ENCODE measurements at places on chromosomes 7 and 10.

DNA sequence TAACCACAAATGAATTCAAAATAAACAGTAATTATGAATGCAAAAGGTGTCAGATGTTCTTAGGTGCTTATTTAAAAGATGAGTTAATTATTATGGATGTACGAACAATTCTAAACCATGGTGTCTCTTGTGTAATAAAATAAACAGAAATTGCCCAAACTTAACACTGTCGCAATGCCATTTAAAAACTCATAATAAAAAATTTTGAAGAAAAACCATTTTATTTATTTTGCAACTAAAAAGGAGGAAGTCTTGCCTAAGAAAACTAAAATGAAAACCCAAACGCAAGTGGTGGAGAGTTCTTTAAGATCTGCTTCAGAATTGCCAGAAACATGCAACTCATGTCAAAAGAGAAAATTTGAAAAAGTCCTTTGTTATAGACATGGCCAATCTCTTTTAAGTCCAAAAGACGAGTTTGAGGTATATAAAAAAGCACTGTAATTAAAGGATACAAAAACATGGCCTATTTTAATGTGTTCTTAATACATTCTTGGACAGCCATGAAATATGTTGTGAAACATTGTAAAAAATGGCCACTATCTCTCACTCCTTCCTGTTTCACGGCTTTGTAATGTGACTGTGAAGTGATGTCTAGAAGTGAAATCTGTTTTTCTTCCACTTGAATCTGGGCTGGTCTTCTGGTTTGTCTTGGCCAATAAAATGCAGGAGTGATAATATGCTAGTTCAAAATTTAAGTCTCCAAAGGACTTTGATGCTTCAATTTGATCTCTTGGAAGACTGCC, 322.9 kb downstream of the PRPF18 start:
- DNase-seq = no peak

DNA sequence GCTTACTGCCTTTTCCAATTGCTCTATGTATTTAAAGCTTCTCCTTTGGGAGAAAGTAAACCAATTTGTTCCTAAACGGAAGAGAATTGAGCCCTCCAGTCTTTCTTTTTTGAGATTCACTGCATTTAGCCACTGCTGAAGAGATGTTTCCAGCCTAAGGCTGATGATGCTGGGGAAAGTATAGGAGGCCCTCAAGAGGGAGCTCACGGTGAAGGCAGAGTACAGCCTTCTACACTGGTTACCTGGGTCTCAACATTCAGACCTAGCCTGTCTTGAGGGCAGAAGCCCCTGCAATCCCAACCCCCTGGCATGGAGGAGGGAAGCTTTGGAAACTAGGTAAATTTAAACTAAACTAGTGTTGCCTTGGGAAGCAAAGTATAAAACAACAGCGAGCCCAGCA, 316.7 kb upstream of the TPK1 start:
- DNase-seq = no peak

DNA sequence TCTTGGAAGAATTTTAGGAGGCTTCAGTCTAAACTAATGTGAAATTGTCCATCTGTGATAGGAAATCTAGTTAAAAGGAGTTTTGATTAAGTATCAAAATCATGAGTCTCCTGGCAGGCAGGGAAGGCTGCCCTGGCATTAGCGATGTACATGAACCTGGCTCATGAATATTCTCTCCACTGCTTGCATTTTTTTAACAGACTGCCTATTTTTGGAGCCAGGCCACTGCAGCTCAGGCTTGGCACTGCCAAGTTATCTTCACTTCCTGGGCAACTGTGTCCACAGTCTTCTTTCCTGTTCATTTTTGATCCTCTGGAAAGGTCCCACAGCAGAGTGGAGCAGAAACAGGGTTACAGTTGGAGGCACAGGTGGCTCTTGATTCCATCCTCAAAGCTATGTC, 7.0 kb downstream of the GPR26 start:
- DNase-seq = no peak

GRCh38 chr7:81410471-81411117, 359.3 kb downstream of the HGF start:
- DNase-seq = peak; percentile 11

GRCh38 chr7:69723663-69724062, 125.4 kb downstream of the AUTS2 start:
- no peak for DNase-seq

- DNase-seq = peak; percentile 29
Measured at GRCh38 chr10:49379596-49380410, 16.1 kb downstream of the DRGX start.

DNA sequence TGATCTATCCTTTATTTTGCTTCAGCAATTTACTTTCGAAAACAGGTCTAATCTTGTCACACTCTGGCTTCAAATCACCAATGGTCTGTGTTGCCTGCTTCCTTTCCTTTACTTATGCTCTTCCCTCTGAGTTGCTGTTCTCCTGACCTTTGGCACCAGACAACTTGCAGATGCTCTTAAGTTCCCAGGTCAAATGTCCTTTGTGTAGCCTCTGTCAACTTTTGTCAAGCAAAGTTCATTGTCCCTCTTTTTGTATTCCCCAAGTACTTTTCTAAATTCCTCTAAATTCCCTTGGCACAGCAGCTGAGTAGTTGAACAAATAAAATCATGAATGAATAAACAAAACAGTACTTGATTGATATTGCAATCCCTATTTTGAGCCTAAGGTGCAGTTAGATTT, 289.4 kb downstream of the BICC1 start:
- DNase-seq = no peak

DNA sequence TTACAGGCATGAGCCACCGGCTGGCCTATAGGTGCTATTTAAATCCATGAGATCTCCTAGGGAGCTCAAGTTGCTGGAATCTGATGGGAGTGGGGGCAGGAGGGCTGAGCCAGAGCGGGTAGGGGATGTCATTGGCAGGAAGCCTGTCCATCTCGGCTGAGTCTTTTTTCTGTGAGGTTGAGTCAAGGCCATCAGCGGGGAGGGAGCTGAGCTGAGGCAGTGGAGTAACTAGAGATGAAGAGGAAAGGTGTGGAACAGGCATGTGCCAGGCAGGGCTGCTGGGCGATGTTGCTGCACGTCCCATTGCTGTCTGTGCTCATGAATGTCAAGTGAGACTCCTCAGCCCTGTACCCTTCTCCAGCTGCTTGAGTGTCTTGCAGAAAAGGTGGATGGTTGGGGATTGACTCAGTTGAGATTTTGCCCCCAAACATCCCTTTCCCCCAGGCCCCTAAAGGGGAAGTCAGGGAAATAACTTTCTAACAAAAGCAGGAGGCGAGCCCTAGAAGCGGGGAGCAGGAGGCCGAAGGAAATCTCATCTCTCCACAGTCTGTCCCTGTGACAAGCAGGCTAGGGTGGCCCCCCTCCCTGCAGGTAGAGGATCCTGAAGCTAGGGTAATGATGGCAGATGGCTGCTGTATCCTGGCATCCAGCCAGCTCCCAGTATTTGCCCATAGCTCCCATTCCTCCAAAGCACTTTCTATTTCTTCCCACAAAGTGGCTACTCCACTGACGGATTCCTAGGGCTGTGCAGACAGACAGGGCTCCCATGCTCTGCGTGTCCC, 5.4 kb downstream of the ATP6V1F start:
- no peak for DNase-seq

Measured in HAP-1 (cell line).